ENCODE measurements at places on chromosomes 5 and 9. TPM values are rescaled to one million over a fixed set of nuclear protein-coding genes. Genes with fewer than 3 reads are reported as not detected.

The GMCL2 gene
- total RNA-seq: not detected

The CDH9 gene
- 0.13 TPM for total RNA-seq

The DOCK8 gene
- total RNA-seq: 0.24 TPM

The TRIP13 gene
- 6.1 TPM for total RNA-seq

The SEMA5A gene
- total RNA-seq: 21.3 TPM

The SLC1A3 gene
- 4.0 TPM for total RNA-seq

The LCN1 gene
- not detected for total RNA-seq

All from epithelial cell of alveolus of lung (primary cell).